ENCODE measurements at places on chromosomes 1 and 21.

GRCh38 chr1:35931446-35932157 is 697 bp downstream of the AGO3 start:
- DNase-seq = no peak

GRCh38 chr1:171793636-171794035 is 12.2 kb downstream of the METTL13 start:
- DNase-seq = no peak

- no peak for DNase-seq
Observed at GRCh38 chr21:25660233-25660632, 21.2 kb downstream of the JAM2 start.

GRCh38 chr1:98426092-98426491 is 235.4 kb upstream of the SNX7 start:
- DNase-seq = no peak

Measured in AG20443 (cell line).